Thyroid gland (tissue), 4 donors: ENCODE measurements at places on chromosomes 2 and 18.
A peak's percentile ranks its signal among the peaks of the same experiment; 100 is the strongest.

GRCh38 chr2:230220347-230220969 lies 674 bp upstream of the SP110 start:
- DNase-seq = peak; percentile 6

DNA sequence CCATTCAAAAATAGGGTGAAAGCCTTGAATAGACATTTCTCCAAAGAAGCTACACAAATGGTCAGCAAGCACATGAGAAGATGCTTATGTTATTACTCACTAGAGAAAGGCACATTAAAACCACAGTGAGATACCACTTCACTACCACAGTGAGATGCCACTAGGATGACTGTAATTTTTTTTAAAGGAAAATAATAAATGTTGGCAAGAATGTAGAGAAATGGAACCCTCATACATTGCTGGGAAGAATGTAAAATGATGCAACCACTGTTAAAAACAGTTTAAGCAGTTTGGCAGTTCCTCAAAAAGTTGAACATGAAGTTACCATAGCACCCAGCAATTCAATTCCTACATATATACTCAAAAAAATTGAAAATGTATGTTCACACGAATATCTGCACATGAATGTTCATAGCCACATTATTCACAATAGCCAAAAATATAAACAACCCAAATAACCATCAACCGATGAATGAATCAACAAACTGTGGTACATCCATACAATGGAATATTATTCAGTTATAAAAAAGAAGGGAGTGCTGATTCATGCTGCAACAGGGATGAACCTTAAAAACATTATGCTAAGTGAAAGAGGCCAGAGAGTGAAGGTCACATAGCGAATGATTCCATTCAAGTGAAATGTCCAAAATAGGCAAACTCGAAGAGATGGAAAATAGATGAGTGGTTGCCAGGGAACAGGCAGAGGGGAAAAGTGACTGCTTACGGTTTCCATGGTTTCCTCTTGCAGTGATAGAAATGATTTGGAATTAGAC lies 156.2 kb upstream of the NDUFV2 start:
- DNase-seq = no peak

- DNase-seq = no peak
These were observed 106.3 kb downstream of the FTCDNL1 start for GRCh38 chr2:199744724-199745123.

- no peak for DNase-seq
These were observed 573 bp downstream of the WDR7 start for GRCh38 chr18:56651771-56652092.

DNA sequence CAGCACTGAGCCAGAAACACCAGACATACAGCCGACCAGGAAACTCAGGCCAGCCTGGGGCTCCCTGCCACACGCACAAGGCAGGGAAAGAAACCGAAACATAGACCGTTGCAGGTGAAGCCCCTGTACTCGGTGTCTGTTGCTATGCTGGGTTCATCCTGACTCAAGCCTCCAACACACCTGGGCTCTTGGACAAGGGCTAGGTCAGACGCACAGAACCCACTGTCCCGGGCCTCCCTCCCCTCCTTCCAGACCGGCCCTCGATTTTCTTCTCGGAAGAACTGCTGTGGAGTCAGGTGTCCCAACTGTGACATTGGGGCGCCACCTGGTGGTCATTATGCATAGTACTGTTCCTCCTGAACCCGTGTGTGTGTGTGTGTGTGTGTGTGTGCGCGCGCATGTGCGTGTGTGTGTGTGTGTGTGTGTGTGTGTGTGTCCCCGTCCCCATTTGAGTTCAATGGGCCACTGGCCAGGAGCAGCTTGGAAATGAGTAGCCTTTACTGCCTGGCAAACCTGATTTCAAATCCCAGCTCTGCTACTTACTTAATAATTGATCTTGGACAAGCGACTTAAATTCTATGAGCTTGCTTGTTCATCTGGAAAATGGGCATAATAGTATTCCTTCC lies 55.4 kb upstream of the GLI2 start:
- peak; percentile 87 for DNase-seq

DNA sequence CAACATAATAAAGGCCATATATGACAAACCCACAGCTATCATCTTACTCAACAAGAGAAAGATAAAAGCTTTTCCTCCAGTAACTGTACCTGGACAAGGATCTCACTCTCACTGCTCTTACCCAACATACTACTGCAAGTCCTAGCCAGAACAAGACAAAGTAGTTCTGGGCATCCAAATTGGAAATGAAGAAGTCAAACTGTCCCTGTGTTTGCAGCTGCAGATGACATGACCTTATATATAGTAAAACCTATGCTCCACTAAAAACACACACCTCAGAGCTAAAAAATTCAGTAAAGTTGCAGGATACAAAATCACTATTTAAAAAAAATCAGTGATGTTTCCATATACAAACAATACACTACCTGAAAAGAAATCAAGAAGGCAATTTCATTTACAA lies 32.2 kb downstream of the USP34 start:
- no peak for DNase-seq

- DNase-seq = peak; percentile 64
These were observed 123.6 kb upstream of the SMIM21 start for GRCh38 chr18:75551071-75551470.

- DNase-seq = peak; percentile 32
These were observed 616.6 kb upstream of the FSHR start for GRCh38 chr2:49770919-49771318.

GRCh38 chr2:189440644-189440946 lies 679 bp upstream of the WDR75 start:
- DNase-seq = no peak

DNA sequence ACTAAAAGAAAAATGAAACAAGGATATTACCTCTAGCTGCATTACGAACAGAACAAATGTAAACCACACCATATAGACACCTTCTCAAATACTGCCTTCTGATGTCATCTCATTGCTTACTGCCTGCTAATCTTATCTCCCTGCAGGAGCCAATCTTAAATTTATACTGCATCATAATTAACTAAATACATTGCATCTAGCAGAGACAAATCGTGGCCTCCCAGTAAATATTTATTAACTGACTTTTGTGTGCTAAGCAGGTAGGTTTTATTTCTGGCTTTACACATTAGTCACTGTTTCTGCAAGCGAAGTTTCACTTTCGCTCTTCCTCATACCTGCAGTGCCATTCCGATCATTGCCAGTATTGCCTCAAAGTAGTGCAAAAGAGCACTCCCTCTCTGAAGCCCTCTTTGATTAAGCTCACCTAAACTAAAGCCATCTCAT lies 67.5 kb downstream of the SPATS2L start:
- no peak for DNase-seq
